ENCODE measurements at places on chromosomes 12 and 14.

DNA sequence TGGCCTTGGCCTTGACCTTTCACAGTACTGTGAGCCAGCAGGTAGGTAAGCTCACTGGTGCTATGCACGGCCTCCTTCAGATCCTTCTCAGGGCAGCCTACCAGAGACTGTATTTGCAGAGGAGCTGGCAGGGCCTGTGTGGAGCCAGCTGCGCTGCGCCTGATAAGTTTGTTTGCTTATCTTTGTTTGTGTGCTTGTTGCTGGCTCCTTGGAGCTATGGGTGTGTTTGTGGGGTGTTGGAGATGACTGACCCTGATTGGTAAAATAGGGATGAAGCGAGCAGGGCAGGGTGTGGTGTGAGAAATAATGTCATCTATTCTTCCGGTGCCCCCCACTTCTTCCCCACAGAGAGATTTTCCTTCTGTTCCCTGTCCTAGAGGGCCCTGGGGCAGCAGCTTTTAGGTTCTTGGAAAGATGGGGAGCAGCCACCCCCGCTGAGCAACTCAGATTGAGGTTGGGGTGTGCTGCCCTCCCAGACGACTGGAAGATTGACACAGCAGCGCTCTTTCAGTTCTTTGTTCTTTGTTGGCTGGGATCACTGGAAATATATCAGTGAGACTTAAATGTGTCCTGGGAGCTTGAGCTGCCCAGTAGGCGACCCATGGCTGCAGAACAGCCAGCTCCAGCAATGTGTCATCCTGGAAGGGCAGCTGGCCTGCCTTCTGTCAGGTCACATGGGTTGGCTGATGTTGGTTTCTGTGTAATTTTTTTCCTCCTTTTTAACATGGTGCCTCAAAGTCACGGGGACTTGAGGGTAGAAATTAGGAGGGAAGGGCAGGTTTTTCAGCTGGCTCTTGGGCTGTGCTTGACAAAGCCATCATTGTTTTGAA, 19.6 kb downstream of the MLXIP start:
- no peak for DNase-seq

DNA sequence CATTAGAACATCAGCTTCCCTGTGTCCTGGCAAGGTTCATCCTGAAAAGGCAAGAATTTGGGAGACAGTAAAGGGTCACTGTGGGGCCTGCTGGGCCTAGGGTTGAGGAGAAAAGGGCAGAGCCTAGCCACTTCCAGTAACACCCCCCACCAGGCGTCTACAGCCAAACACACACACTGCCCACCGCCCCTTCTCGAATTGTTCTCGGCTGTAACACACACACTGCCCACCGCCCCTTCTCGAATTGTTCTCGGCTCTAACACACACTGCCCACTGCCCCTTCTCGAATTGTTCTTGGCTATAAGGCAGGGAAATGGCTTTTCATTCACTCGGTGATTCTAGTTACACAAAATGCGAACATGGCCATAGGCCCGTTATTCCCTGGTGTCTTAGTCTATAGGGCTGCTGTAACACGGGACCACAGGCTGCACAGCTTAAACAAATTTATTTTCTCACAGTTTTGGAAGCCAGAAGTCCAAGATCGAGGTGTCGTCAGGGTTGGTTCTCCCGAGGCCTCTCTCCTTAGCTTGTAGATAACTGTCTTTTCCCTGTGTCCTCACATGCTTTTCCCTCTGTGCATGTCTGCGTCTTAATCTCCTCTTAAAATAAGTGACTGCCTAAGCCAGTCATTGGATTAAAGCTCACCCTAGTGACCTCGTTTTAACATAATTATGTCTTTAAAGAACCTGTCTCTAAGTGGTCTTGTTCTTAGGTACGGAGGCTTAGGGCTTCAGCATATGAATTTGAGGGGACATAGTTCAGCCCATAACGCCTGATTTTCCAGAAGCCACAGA, 171.0 kb downstream of the ADGRD1 start:
- DNase-seq = no peak

- DNase-seq = no peak
Observed at GRCh38 chr12:42508913-42509460, 80.6 kb downstream of the PRICKLE1 start.

GRCh38 chr12:27437839-27438238, 8.7 kb upstream of the SMCO2 start:
- no peak for DNase-seq

DNA sequence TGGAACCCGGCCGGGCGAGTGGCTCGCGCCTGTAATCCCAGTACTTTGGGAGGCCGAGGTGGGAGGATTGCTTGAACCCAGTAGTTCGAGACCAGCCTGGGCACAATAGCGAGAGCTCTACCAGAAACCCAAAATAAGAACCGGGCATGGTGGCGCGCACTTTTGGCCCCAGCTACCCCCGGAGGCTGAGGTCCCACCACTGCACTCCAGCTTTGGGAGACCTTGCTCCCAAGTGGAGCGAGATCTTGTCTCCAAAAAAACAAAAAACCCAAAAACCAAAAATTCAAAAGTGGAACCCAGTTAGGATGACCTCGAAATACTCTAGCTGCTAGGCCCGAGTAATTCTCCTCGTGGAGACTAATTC, 769 bp upstream of the VTI1B start:
- no peak for DNase-seq

GRCh38 chr12:98439981-98440581, 75.3 kb upstream of the TMPO start:
- DNase-seq = no peak

DNA sequence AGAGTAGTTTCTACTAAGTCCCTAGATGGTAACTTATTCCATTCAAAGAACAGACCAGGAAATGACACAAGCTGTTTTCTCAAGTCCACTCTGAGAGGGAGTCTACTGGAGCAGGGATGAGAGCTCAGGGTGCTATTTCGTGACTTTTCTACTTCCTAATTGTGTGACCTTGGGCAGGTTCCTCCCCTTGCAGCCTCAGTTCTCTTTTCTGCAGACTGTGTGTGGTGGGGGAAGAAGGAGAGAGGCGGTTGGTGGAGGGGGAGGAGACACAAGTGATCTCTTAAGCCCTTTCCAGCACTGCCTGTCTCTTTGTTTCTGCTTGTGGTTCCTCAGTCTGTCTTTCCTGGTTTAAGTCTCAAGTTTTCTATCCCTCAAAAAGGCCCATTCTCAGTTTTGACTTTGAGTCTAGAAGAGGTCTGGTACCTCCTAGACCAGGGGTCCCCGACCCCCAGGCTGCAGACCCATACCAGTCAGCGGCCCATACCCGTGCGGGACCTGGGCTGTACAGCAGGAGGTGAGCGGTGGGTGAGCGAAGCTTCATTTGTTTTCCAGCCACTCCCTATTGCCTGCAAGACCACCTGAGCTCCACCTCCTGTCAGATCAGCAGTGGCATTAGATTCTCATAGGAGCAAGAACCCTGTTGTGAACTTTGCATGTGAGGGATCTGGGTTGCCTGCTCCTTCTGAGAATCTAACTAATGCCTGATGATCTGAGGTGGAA, 10.7 kb downstream of the FGF6 start:
- DNase-seq = no peak

- DNase-seq = no peak
Observed at GRCh38 chr12:111249757-111250156, 119.1 kb downstream of the PHETA1 start.

DNA sequence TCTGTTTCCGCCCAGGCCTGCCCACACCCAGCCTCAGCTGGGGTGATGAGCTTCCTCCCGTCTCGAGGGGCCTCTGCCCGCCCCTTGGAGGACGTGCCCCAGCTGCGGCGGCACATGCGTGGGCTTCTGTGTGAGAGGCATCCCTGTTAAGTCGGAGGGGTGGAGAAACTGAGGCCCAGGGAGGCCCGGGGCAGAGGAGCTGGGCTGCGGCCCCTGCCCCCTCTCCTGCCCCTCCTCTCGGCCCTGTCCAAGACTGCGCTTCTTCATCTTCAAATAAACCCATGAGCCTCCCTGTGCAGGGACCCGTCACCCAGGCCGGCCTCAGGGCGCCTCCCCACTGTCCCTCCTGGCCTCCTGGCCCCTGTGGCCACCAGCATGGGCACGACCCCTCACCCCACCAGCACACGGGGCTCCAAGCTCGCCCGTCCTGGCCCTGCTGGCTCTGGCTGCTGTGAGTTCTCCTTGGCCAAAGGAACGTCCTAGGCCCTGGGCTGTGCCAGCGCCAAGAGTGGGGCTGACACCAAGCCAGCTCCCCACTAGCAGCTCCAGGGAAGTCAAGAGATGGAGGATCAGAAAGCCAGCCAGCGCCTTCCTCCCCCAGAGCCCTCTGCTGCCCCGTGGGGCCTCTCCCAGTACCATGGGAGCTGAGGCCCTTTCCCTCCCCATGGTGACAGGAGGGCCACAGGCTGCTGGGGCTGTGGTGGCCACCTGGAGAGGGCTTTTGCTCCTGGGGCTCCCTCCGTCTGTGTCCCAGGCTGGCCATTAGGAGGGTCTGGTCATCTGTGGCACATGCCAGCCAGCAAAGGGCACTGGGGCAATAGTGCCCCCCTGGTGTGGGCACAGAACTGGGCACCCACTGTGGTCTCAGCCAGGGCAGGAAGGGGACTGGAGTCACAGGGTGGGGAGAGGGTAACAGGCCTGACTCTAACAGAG, 180.4 kb downstream of the KIF26A start:
- no peak for DNase-seq

DNA sequence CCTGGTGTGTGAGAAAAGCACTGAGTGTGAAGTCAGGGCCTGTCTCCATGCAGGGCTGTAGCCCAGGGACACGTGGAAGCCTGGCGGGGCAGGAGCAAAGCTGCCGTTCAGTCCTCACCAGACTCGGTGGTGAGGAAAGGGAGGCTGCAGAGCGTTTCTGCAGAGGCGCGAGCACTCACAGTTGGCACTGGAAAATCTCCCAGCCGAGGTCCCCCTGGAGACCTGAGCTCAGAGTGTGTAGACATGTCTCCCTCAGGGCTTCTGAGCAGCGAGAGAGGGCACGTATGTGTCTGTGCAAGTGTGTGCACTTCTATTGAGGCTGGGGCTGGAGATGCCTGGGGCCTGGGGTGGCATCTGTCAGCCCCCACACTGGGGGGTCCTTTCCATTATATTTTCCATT, 11.0 kb upstream of the HHIPL1 start:
- DNase-seq = no peak

DNA sequence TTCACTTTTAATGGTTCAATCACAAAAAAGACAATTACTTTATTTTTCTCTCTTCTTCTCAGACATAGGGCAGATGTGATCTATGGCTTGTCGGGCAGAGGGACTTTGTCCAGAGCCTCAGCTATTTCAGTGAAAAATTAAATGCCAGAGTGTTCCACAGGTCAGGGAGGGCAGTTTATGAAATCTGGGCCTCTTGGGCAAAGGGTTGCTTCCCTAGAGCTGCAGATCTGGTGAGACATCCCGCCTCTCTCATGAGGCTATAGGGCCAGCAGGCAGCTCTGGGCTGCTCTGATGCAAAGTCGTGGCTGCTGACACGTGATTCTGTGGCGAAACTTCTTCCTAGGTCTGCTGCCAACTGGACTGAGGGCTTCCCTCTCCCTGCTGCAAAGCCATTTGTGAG, 6.0 kb downstream of the CLMN start:
- DNase-seq = no peak

GRCh38 chr12:20549108-20549719, 145.9 kb upstream of the SLCO1C1 start:
- no peak for DNase-seq

GRCh38 chr12:57761391-57761998, 5.4 kb downstream of the CYP27B1 start:
- DNase-seq = no peak

DNA sequence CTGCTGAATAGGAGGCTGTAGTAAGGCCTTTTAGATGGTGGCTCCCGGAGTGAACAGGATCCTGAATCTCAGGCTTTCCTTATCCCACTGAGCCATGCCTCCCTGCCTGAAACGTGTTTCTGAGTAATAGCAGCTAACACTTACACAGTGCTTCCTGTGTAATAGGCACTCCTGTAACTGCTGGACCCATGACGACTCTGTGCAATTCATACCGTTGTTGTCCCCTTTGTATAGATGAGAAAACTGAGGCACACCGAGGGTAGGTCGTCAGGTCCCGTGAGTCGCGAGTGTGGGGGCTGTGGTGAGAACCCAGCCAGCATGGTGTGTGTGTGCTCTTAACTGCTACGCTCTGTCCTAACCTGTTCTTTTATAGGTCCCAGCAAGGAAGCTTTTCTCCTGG, 193.6 kb downstream of the CACNA1C start:
- DNase-seq = no peak

GRCh38 chr12:116879509-116880212, 1.6 kb downstream of the HRK start:
- DNase-seq = no peak

- DNase-seq = no peak
Observed at GRCh38 chr14:24051176-24051788, 527 bp upstream of the CARMIL3 start.

GRCh38 chr12:116066381-116067230, 210.9 kb downstream of the MED13L start:
- DNase-seq = peak; percentile 24

- DNase-seq = no peak
Observed at GRCh38 chr14:80003138-80003537, 208.2 kb downstream of the DIO2 start.

DNA sequence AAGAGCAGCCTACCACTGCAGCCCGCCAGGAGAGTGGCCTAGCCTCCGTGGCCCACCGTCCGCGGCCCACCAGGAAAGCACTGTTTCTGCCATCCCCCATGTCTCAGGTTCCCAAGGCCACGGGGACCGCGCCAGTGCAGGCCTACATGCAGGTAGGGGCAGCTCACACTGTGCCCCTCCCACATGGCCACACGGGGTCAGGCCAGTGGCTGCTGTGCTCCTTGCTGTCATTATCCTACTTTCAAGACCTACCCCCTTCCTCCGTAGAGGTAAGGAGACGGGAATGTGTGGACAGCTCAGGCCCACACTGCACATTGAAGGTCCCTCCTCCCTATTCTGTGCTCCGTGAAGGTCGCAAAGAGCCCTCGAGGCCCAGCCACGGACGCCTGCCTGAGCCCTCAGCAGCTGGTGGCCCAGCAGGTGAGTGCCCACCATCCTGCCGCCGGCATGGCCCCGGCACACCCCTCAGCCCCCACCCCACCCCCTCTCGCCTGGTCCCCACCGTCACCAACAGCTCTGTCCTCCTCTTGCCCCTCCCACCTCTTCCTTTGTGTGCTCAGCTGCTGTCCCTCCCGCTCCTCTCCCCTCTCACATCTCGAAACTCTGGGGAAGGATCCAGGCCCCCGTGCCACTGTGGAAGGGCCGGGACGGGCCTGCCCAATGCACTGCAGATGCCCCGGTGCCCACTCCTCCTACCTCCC, 10.0 kb downstream of the DDX51 start:
- DNase-seq = peak; percentile 71

GRCh38 chr14:104293851-104294627, 155.7 kb downstream of the KIF26A start:
- no peak for DNase-seq

DNA sequence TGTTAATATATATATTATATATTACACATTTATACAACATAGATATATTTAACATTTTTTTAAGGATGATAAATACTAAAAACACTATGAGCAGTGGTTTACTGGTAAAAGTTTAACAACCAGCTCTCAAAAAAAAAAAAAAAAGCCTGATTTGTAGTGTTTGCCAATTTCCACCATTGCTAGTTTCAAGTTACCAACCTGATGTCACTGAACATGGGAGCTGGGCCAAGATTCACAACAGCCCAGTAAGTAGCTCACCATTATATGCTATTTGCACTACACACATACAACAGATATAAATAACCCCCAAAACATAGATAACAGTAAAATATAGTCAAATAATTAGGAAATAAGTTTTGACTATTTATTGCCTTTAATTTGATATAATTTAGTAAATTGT, 28.9 kb upstream of the TMX1 start:
- no peak for DNase-seq

Measured in NCI-H2227 treated with DMSO at 0.1 percent for 48 hours (cell line).